ENCODE measurements at places on chromosomes 13 and 19.

DNA sequence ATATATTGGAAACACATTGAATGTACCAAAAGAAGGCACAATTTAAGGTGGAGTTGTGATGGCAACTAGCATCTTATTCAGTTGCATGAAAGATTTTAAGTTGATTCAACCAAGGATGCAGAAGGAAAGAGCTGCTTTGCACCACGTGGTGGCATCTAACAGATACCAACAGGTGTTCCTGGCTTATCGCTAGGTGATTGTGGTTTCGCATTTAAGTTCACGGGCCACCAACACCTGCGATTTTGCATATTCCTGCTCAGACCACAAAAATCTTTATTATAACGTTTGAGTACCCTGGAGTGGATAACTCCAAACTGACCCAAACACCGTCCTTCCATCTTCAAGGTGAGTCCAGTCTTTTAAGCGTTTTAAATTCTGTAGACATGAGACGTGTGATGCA, 45.3 kb downstream of the RGCC start:
- DNase-seq, result no peak

DNA sequence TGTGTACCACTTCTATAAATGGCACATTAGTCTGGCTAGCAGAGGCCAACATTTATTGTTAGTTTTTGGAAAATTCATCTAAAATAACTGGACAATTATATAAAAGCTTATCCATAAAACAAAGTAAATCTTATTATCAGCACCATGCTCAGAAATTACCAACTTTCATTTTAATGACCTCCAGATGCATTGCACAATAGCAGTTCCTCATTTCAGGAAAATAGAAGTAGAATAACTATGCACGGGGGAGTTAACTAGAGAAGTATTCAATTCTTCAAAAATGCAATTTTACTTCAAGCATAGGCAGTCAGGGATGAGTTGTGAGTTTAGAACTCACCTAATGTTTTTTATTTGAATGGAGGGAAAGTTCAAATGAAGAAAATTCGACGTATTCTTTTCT, 1023.5 kb downstream of the PCDH17 start:
- no peak for DNase-seq

DNA sequence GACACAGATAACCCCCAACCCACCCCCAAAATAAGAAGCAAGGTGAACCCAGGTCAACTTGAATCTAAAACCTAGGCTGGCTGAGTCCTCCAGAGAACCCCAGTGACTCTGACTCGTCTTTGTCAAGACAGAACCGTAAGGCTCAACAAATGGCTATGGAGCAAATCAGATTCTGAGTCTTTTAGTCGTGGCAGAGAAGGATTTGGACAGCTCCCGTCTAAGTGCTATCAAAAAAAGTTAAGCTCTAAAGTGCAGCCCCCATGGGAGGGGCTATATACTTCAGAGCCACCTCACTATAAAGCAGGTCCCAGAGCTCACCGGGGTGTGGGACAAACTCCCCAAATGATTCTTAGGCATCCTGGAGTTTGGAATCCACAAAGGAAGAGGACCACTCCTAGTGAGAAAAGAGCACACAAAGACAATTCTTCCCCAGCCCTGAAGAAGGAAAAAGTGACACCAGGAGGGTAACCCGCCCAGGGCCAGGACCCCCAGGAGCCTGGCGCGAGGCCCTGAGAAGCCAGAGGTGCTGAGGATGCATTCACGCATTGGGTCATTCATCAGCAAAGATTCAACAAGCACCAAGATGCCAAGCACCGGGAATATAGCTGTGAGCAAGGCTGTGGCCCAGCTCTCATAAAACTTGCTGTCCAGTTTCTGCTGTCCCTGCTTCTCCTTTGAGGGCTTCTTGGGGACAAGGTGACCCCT, 25.4 kb upstream of the C13orf42 start:
- DNase-seq, result no peak

DNA sequence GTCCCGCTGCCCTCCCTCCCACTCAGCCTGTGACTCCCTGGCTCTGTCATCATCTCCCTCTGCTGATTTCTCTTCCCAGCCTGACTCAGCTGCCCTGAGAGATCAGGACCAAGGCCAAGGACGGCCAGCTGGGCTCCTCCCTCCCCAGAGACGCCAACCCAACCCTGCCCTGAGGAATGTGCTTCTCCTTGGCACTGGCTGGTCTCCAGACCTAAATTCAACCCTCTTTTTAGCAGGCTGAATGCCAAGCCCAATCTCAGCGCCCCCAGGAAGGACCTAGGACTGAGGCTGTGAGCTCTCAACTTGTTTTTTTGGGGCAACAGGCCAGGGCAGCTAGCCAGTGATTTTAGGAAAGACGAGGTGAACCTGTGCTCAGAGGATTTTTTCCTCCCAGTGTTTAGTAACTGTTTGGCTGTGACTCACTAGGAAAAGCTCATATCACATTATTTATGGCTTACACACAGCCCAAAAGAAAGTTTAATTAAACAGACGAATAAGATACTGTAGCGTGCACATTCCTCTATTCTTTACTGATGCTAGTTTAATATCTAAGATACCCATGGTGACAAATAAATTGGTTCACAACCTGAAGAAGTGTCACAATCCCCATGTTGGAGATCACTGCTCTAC, 7.4 kb upstream of the IGFL1 start:
- DNase-seq, result no peak

GRCh38 chr19:10305139-10305806, 4.3 kb downstream of the ZGLP1 start:
- DNase-seq, result no peak

GRCh38 chr13:98289339-98289945, 112.4 kb upstream of the RNF113B start:
- no peak for DNase-seq

- no peak for DNase-seq
Observed at GRCh38 chr19:27974082-27974513, 1238.9 kb downstream of the UQCRFS1 start.

GRCh38 chr13:51249770-51250741, 27.9 kb downstream of the FAM124A start:
- DNase-seq, result no peak

- DNase-seq, result no peak
Observed at GRCh38 chr13:98997738-98998641, 20.1 kb upstream of the DOCK9 start.

- no peak for DNase-seq
Observed at GRCh38 chr13:95745752-95746151, 68.8 kb downstream of the DNAJC3 start.

DNA sequence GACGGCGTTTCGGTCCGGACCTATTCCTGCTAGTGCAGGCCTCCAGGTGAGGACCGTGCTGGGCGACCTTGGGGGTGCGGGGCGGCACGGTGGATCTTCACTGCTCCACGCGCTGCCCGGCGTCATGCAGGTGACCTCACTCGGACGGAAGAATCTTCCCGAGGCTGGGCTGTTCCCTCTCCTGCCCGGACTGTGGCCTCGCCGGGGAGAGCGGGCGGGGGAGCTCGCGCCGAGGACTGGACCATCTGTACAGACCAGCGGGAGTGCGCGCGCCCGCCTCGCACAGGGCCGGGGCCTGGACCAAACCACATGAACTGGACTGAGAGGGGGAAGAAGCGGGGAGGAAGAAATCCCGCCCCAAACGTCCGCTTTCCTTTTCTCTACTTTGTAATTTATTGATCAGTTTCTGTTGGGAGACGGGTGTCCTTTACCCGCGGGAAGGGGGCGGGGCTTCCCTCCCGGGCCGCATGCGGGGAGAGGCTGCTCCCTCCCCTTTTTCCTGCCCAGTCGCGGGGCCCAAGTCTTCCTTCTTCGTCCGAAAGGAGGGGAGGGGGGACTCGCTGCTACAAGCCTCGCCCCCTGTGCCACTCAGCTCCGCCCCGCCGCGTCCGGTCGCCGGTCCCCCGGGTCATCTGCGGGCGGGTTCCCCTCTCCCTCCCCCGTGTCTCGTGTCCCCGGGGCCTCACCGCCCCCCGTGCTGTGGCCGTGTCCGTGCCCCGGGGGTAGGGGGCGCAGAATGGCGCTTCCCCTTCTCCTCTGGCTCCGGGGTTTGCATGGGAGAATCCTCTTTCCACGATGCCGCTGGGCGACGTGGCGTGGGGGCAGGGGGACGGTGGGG, 4.9 kb downstream of the HRC start:
- peak; percentile 85 for DNase-seq

GRCh38 chr19:29054886-29055675, 157.9 kb downstream of the UQCRFS1 start:
- DNase-seq, result no peak

GRCh38 chr13:39349391-39349960, 253.5 kb downstream of the LHFPL6 start:
- no peak for DNase-seq

- no peak for DNase-seq
Observed at GRCh38 chr19:12754465-12755196, 3.0 kb downstream of the BEST2 start.

DNA sequence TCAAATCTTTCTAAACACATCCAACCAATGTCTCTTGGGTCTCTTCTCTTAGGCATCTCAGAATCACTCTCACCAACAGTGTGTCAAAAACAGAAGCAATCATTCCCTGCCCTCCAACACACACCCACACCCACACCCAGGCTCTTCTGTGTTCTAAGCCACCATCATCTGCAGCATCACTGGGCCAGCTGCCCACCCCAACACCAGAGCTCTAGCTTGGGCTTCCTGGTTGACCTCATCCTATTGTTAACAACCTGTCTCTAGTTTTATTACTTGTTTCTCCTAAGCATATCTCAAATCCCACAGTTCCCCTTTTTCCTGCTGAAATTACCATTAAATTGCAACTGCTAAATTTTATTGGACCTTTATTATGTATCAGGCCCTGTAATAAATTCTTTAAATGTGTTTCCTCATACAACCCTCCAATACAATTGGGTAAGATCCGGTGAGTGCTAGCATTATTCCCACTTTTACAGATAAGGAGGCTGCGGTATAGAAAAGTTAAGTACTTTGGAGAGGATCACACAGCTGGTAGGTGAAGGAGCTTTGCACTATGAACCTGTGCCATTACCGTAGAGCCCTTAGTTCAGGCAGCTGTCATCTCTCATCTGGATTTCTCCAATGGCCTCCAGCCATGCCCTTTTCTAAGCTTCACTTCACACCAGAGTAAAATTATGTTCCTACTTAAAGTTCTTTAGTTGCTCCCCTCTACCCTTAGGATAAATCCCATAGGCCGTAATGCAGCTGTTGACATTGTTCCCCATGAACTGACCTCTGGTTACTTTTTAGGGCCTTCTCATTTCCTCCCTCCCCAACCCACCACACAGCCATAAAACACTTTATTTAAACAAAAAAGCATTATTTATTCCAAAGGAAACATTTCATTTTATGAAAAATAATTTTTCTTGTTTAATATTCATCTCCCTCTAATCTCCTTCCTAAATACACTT, 227.7 kb downstream of the B3GLCT start:
- no peak for DNase-seq

GRCh38 chr19:48818234-48818820, 7.5 kb upstream of the BCAT2 start:
- no peak for DNase-seq

DNA sequence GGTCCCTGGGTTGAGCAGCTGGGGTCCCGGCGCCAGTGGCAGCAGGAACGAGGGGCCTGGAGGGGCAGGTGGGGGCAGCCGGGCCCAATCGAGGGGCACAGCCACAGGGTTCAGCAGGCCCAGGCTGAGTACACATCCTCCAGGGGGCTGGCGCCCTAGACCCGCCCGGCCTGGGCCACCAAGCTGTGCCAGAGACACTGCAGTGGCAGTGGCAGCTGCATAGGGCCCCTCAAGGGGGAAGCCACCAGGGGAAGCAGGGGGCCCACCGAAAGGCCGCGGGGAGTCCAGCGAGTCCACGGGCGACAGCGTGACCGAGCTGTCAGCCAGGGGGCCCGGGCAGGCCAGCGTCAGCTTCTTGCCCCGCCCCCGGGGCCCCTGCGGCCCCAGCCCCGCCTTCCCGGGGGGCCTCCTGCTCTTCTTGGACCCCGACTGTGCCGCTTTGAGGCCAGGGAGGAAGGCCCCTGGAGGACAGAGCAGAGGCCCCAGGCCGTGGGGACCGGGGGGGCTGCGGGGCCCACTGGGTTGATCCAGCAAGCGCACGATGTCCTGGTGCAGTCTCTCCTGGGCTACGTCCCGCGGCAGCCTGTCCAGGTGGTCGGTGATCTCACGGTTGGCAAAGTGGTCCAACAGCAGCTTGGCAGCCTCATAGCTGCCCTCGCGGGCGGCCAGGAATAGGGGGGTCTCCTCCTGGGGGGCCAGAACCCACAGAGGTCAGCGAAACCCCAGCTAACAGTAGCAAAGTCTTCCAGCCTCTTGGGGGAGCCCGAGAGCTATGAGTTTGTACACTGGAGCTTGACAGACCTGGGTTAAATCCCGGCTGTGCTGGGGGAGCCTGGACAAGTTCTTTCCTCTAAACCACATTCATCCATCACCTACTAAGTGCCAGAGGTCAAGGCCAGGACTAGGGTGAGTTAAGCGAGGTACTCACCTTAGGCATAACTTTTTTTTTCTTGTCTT, 39.5 kb downstream of the NOTCH3 start:
- DNase-seq, result peak; percentile 33

DNA sequence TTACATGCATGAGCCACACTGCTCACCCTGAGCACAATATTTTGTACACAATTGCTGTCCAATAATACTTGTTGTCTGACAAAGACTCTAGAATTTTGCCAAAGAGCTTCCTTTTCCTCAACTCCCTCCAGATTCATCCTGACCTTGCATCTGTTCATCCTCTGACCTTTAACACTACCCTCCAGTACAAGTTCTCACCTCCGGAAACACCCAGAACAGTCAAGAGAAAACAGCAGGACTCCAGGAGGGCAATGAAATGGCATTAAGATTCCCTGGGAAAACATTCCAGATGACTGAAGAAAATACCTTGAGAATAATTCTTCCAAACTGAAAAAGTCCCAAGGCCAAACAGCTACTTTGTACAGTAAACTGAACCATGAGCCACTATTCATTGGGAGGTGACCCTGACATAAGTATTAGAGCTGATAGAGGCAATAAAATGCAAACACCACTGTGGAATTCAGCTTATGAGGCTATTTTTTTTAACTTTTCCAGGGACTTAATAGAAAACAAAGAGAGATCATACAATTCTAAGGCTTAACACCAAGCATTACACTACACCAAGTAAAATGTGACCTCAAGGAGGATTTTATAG, 15.7 kb upstream of the COG3 start:
- no peak for DNase-seq

DNA sequence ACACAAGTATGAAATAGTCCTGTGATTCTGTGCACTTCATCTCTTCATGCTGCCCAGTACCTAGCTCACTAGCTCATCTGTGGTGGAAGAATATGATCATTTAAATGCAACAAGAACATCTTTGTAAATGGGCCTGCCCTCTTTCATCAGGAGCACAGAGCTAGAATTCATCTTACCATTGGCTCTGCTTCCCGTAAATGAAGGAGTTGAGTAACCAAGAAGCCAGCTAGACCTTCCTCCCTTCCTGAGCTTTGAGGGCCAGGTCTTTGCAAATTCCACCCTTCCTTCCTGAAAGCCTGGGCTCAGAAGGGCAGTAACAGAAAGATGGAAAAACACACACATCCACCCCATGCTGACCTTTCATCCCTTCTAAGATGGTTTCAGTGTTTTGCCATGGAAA, 82.0 kb downstream of the FRY start:
- DNase-seq, result no peak

GRCh38 chr19:55339889-55340783, 460 bp downstream of the KMT5C start:
- no peak for DNase-seq

GRCh38 chr19:45363861-45364459, 6.4 kb downstream of the ERCC2 start:
- no peak for DNase-seq
